ENCODE measurements at places on chromosomes 16 and 17. TPM values are rescaled to one million over a fixed set of nuclear protein-coding genes. Genes with fewer than 3 reads are reported as not detected.
A peak's percentile ranks its signal among the peaks of the same experiment; 100 is the strongest.

The C16orf96 gene
- 0.66 TPM for total RNA-seq

DNA sequence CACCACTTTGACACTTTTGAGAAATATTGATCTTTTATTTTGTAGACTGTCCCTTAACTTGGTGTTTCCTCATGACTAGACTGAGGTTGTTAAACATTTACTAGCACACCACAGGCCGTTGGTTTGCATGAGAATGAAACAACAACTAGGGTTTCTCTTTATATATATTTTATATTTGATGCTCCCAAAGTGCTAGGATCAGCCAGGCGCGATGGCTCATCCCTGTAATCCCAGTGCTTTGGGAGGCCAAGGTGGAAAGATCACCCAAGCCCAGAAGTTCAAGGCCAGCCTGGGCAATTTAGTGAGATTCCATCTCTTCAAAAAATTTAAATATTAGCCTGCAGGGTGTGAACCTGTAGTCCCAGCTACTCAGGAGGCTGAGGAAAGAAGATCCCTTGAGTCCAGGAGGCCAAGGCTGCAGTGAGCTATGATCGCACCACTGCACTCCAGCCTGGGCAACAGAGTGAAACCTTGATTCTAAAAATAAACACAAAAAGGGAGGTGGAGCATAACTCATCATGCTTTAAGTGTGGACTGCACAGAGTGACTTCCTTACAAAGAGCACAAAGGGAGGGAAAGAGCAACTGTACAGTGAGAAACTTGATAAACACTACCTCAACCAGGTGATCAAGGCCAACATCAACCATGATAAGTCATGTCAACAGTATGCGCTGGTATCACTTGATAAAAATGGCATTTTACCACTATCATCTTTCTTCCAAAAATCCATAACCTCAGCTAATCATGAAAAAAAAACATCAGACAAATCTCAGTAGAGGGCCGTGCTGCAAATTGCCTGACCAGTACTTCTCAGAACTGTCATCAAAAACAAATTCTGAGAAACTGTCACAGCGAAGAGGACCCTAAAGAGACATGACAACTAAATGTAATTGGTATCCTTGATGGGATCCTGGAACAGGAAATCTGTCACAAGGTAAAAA lies 72.8 kb upstream of the ATF7IP2 start:
- H3K36me3 ChIP-seq = no peaks in the 10 kb centered on the region
- no peak overlapping the region for H3K27ac ChIP-seq
- H3K4me1 ChIP-seq = peaks cover 32% of the 10 kb centered on the region
- peak; percentile 43 for DNase-seq

The TBC1D3L gene
- total RNA-seq = 4.3 TPM

DNA sequence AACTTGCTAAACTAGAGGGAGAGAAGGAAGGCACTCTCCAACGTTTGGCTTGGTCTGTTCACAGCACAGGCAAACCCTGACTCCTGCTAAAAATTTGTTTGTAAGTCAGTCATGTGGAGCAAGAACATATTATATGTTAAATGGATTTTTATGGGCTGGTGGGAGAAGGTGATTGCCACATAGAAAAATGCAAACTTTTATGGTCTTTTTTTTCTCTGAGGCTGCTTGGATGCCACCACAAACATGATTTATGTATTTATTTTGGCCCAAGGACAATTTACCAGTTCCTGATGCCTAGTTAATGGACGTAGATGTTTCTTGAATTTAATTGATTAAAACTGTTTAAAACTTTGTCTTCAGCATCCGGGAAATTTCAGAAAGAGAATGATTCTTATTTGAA lies 274.2 kb upstream of the MYOCD start:
- H3K4me3 ChIP-seq = no peak overlapping the region
- no peaks in the 10 kb centered on the region for H3K36me3 ChIP-seq
- no peaks in the 10 kb centered on the region for H3K27me3 ChIP-seq
- H3K27ac ChIP-seq = no peak overlapping the region
- DNase-seq = no peak

- H3K4me3 ChIP-seq = no peak overlapping the region
- DNase-seq = no peak
- H3K36me3 ChIP-seq = no peaks in the 10 kb centered on the region
- no peak overlapping the region for H3K27ac ChIP-seq
- H3K27me3 ChIP-seq = no peaks in the 10 kb centered on the region
- H3K4me1 ChIP-seq = no peaks in the 10 kb centered on the region
These were observed 7.0 kb downstream of the TMIGD1 start for GRCh38 chr17:30326809-30327208.

The DVL2 gene
- 104 TPM for total RNA-seq

DNA sequence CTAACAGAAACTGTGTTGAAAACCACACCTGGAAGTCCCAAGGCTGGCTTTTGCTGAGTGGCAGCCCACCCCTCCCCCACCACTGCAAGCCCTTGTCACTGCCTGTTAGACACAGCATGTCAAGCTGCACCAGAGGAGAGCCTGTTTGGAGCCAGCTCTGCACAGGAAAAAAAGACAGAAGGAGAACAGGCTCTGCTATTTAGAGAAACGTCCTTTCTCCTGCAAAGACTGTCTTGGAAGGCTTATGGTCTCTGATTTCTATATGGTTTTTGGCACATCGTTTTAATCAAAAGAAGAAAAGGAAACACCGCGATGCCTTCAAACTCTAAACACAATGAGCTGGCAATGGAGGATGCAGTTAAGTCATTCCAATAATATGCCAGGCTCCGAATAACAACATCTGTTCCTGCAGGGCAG lies 275.5 kb downstream of the MAP2K4 start:
- no peak for DNase-seq
- H3K27ac ChIP-seq = no peak overlapping the region
- no peaks in the 10 kb centered on the region for H3K4me1 ChIP-seq
- H3K4me3 ChIP-seq = no peak overlapping the region

GRCh38 chr17:68512960-68513474 lies 787 bp downstream of the PRKAR1A start:
- peak overlapping the region; percentile 99 for H3K27ac ChIP-seq
- H3K36me3 ChIP-seq = no peaks in the 10 kb centered on the region
- H3K4me1 ChIP-seq = peaks cover 25% of the 10 kb centered on the region
- H3K27me3 ChIP-seq = no peaks in the 10 kb centered on the region
- DNase-seq = no peak

GRCh38 chr17:74460241-74460640 lies 6.2 kb upstream of the CD300A start:
- no peaks in the 10 kb centered on the region for H3K36me3 ChIP-seq
- H3K27ac ChIP-seq = no peak overlapping the region
- peaks cover 15% of the 10 kb centered on the region for H3K4me1 ChIP-seq

DNA sequence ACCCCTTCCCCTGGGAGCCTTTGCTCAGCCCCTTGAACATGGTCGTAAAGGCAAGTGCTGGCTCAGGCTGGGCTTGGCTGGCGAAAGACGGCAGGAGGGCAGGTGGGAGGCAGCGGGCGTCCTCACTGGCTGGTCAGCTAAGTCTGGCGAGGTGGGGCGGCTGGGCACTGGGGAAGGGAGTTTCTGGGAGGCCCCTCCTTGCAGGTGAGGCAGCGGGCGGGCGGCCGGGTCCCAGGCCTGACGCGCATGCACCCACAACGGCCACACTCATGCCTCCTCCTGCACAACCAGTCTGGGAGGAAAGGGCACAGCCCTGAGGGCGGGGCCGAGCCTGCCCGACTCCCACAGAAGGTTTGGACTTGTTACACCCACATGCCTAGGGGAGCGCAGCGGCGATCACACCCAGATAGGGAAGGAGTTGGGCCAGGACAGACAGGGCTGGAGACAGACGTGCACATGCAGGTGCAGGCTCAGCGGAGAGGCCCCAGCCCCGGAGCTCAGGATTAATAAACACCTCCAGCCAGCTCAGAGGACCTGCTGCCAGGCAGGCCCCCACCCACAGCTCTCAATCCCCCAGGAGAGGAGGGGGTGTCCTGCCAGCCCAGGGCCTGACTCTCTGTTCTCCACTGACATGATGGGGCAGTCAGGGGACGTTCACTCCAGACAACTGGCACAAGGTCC lies at the start of gene EVPL:
TSS of gene EVPL (minus strand) at position 148 of the 681 bp plus-strand sequence. CDS start at position 40, 108 bp downstream.
- no peaks in the 10 kb centered on the region for H3K27me3 ChIP-seq
- H3K4me1 ChIP-seq = peaks cover 9% of the 10 kb centered on the region
- H3K27ac ChIP-seq = no peak within 1 kb of the TSS
- no peak for DNase-seq

GRCh38 chr16:1460602-1461138 lies 14.2 kb downstream of the CLCN7 start:
- H3K4me3 ChIP-seq = no peak overlapping the region
- peaks cover 6% of the 10 kb centered on the region for H3K36me3 ChIP-seq
- no peaks in the 10 kb centered on the region for H3K27me3 ChIP-seq
- DNase-seq = no peak
- peaks cover 31% of the 10 kb centered on the region for H3K4me1 ChIP-seq
- peak overlapping the region; percentile 98 for H3K27ac ChIP-seq

GRCh38 chr17:41434415-41434814 lies 6.4 kb downstream of the KRT38 start:
- H3K4me1 ChIP-seq = no peaks in the 10 kb centered on the region
- no peak overlapping the region for H3K4me3 ChIP-seq
- H3K27me3 ChIP-seq = no peaks in the 10 kb centered on the region
- DNase-seq = no peak
- no peak overlapping the region for H3K27ac ChIP-seq
- H3K36me3 ChIP-seq = no peaks in the 10 kb centered on the region

The CCT6B gene
- total RNA-seq = 2.6 TPM

The DDX28 gene
- total RNA-seq = 19.2 TPM

- peaks cover 27% of the 10 kb centered on the region for H3K4me1 ChIP-seq
- no peak overlapping the region for H3K4me3 ChIP-seq
- no peak for DNase-seq
- H3K36me3 ChIP-seq = peaks cover 24% of the 10 kb centered on the region
These were observed 3.6 kb downstream of the LRRC59 start for GRCh38 chr17:50393700-50394099.

The TP53TG3B gene
- total RNA-seq = not detected

- no peak overlapping the region for H3K4me3 ChIP-seq
- no peaks in the 10 kb centered on the region for H3K27me3 ChIP-seq
- peaks cover 9% of the 10 kb centered on the region for H3K4me1 ChIP-seq
- no peaks in the 10 kb centered on the region for H3K36me3 ChIP-seq
- no peak for DNase-seq
- no peak overlapping the region for H3K27ac ChIP-seq
These were observed 6.0 kb downstream of the CEP295NL start for GRCh38 chr17:78896834-78897663.

DNA sequence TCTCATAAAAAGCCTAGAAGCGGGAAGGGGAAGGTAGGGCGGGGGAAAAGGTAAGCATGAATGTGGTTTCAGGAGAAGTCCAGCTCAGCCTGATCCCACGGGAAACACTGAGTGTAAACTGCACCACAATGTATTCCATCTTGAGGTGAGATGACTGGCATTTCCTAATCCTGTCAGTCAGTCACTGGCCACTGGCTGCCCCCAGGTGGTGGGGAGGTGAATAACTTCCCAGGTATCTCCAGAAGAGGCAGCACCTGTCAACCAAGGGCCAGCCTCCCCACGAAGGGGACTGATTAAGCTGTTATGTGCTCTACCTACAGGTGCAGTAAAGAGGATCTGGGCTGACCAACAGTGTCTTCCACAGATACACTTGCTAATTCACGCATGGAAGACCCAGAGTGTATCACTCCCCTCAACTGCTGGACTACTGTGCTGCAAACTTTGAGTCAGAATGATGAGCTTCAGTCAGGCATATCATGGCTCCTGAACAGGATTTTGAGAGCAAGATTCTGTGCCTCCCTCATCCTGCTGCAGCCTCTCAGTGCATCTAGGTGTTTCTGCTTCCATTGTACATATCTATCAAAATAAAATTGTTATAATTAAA lies 108.5 kb upstream of the CCL2 start:
- H3K4me3 ChIP-seq = no peak overlapping the region
- H3K27me3 ChIP-seq = no peaks in the 10 kb centered on the region
- H3K4me1 ChIP-seq = no peaks in the 10 kb centered on the region
- H3K36me3 ChIP-seq = no peaks in the 10 kb centered on the region
- peak; percentile 52 for DNase-seq

DNA sequence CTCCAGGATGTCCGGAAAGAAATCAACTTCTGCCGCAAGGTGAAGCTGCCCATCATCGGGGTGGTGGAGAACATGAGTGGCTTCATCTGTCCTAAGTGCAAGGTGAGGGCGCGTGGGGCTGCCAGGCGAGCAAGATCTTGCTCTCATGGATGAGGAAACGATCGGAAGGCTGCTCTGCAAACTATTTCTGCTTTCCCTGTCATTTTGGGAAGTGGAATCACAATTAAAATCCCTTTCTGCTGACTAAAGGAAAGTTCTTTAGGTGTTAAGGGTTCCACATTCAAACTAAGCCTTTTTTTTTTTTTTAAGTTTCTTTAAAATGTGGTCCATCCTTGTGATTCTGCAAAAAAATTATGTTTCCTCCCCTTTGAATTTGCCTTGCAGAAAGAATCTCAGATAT lies 17.7 kb downstream of the NUBP1 start:
- H3K36me3 ChIP-seq = peaks cover 2% of the 10 kb centered on the region
- H3K27me3 ChIP-seq = no peaks in the 10 kb centered on the region
- no peak overlapping the region for H3K4me3 ChIP-seq
- H3K27ac ChIP-seq = no peak overlapping the region

The TBC1D3I gene
- total RNA-seq = 1.9 TPM

The PMFBP1 gene
- total RNA-seq = 9.5 TPM

GRCh38 chr16:13436641-13437412 lies 483.1 kb upstream of the ERCC4 start:
- H3K27ac ChIP-seq = no peak overlapping the region
- no peak for DNase-seq
- H3K4me3 ChIP-seq = no peak overlapping the region
- no peaks in the 10 kb centered on the region for H3K36me3 ChIP-seq
- H3K4me1 ChIP-seq = no peaks in the 10 kb centered on the region
- no peaks in the 10 kb centered on the region for H3K27me3 ChIP-seq

Measured in B cell (primary cell).